ENCODE measurements at places on chromosomes 3 and 15.

DNA sequence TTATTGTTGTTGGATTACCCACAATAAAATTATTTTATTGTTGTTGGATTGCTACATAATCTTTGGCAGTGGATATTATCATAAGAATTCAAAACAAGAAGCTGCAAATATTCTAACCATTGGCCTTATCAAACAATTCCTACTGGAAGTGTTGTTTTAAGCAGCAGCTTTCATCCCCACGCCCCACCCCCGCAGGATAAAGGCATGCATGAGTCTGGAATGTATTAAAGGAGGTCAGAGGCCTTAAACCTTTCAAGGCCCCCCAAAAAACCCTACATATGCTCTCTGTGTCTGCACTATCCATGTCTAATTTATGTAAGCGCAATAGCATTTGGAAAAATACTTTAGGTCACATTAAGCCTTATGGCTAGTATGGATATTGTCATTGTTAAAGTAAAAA, 23.1 kb downstream of the P3H2 start:
- no peak for DNase-seq

DNA sequence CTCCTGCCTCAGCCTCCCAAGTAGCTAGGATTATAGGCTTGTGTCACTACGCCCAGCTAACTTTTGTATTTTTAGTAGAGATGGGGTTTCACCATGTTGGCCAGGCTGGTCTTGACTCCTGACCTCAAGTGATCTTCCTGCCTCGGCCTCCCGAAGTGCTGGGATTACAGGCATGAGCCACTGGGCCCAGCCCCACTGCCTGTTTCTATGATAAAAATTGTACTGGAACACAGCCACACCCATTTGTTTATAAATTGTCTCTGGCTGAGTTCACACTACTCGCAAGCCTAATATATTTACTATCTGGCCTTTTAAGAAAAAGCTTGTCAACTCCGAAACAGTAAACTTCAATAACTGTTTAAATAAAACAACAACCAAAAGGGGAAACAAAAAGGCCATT, 309.4 kb upstream of the WNT5A start:
- no peak for DNase-seq

GRCh38 chr15:91246998-91247397, 146.9 kb downstream of the SV2B start:
- no peak for DNase-seq

- no peak for DNase-seq
Observed at GRCh38 chr3:50015918-50016317, 72.8 kb upstream of the RBM5 start.

DNA sequence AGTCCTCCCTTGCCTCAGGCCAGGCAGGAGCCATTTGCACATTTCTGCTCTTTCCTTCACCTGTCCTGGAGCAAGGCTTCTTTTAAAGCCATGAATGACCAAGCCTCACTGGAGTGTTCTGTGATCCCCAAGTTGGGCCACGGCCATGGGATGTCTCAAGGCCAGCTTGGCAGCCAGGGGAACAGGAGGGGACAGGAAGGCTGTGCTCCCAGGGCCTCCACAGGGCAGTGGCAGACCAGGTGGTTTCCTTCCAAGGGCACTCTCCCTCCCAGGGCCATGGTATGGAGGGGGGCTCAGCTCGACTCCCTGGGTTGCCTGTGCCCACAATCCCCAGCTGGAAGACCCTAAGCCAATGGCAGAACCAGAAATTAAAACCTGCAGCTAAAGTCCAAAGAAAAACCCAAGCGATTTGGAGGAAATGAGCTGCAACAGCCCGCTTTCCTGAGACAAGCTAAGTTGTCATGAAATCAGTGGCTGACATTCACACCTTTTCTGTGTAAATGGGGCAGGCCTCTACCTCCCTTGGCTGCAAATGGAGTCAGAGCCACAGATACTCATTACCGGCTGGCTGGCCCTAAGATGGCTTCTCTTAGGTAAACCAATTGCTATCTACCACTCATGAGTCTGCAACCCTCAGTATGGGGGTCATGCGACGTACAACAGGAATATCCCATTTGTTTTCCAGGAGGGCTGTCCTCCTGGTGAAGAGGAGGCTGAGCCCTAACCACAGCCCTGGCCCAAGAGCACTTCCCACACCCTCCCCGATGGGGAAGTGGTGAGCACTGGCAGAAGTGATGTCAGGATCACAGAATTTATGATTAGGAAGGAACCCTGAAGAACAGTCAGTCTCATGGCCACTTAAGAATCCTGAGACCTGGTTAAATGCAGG, 83.3 kb downstream of the SNRK start:
- DNase-seq: no peak

GRCh38 chr3:108102420-108103039, 11.7 kb upstream of the CD47 start:
- no peak for DNase-seq

GRCh38 chr3:34185301-34185700, 386.9 kb downstream of the PDCD6IP start:
- no peak for DNase-seq

DNA sequence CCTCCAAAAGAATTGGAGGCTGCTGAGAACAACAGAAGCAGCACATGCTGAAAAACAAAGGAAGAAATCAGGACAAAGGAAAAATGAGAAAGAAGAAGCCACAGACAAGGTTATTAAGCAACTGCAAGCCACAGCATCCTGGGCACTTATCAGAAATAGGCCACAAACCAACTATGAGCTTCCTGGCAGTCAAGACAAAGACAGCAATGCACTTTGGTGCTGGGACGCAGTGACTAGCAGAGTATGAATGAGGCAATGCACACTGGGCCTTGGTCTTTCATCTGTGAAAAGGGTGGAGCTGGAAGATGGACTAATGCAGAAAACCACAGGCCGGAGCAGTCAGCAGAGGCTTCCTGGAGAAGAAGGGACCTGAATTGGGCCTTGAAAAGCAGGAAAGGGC, 56.0 kb upstream of the LINGO1 start:
- DNase-seq: no peak

DNA sequence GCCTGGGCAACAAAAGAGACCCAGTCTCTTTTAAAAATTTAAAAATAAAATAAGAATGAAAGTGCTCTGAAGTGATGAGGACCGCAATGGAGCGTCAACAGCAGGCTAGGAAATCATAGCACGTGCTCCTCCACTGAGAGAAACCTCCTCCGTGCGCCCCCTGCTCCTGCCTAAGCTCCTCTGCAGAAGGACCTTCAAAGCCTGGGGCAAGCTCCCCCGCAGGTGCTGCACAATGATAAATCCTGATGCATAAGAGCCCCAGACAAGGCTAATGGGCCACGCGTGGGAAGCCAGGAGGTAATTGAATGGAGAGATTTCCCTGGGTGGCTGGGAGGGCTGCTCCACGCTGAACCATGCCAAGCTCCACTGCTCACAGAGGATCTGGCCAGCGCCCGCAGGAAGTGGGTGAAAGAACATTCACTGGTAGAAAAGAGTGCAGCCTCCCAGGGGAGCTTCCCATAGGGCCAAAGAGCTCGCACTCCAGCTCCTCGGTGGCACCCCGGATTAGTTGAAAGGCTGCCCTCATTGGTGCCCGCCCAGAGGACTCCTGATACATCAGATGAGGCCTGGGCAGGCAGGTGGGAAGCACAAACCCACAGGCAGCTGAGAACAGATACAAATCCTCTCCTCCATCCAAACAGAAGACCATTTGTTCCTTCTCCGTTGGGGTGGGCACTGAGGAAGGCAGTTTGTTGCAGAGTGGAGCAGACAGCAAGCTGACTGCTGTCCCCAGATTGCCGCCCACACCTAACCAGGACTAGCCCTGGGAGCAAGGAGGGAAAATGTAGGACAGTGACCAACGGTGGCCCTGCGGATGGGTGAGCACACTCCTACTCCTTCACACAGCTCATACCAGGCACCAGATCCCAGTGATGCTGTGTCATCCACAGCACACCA, 52.5 kb downstream of the CPN2 start:
- DNase-seq: no peak
